ENCODE measurements at places on chromosomes 12 and 14.

DNA sequence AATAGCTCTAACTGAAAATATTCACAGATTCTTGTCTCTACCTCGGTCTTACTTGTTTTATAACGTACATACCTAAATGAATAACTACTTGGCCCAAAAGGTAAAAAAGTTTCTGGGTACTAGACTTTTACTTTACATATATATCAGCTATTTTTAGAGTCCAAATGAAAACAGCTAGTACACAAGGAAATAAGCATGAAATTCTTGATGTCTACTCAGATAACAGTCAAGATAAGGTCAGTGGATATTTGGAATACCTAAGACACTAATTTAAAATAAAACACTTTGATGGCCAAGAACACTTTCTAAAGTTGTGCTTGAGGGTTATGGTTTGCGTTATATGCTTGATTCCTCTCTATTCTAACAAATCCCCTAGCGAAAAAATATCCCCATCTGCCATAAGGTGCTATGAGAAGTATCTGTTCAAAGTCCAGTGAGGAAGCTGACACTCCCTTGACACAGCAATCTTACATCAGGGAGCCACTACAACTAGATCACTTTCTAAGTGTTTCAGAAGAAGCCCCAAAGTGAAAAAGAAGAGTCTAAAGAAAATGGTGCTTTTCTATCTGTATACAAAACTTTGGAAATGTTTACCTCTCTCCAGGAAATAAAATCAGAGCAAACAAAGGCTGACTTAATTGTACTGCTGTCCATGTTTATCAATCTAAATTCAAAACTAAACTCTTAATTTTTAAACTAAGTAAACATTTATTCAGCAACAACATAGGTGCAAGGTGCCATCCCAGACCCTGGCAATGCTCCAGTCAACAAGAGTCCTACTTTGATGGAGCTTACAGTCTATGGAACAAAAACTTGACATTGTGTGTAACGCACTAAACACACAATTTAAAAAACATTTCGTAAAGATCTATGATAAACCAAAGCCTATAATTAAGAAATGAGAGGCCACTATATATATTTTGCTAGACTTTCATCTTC, 11.7 kb downstream of the PTPN21 start:
- no peak for DNase-seq

- DNase-seq = no peak
Measured at GRCh38 chr14:91300957-91301356, 56.5 kb upstream of the GPR68 start.

GRCh38 chr12:63206909-63207308, 55.9 kb upstream of the AVPR1A start:
- peak; percentile 78 for DNase-seq

GRCh38 chr12:76340680-76341435, 7.4 kb downstream of the BBS10 start:
- no peak for DNase-seq

DNA sequence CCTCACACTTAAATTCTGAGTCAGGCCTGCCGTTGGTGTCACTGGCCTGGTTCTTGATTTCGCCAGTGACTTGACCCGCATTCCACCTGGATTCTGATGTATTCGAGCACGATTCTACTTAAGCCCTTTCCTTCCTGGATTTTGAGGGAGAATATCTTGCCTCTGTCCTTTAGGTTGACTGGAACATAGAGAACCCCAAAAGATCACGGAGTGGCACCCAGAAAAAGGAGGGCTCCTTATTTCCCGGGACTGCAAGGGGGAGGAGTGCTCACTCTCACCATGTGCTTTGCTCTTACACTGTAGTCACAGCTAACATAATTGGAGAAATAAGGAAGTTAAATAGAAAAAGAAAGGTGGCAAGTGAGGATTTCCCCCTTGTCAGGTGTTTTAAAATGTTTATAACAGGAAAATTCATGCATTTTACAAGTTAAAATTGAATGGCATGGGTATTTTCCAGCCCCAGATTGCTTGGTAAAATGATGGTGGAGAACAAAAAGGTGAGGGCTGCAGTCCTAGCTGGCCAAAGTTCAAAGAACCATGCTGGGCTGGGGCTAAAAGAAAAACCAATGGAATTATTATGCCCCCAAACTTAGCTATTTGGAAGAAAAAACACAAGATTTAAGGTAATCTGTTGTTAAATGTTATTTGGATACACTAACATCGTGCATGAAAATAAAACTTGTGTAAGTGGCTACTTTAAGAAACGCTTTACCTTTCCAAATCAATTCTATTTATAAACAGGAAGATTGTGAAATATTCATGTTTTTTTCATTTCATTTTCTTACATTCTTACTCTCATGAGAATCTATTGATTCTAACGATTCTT, 8.9 kb downstream of the FOXA1 start:
- no peak for DNase-seq

DNA sequence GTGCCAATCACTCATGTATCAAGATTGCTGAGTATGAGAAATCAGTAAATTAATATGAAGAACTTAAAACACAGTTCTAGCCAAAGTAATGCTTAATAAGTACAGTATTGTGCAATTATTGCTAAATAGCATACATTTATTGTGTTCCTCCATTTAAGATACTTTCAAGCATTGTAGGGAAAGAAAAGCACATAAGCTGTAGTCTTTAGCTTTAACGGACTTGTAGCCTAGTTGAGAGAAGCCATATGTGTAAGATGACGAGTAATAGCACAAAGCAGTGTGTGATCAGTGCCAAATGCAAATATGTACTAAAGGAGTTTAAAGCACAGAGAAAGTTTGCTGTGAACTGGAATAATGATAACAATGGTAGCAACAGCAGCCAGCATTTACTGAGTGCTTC, 38.1 kb downstream of the ETV6 start:
- DNase-seq = no peak

GRCh38 chr14:22047115-22047514, 373.5 kb upstream of the OR4E1 start:
- no peak for DNase-seq

GRCh38 chr12:6083601-6084000, 40.9 kb downstream of the VWF start:
- no peak for DNase-seq

DNA sequence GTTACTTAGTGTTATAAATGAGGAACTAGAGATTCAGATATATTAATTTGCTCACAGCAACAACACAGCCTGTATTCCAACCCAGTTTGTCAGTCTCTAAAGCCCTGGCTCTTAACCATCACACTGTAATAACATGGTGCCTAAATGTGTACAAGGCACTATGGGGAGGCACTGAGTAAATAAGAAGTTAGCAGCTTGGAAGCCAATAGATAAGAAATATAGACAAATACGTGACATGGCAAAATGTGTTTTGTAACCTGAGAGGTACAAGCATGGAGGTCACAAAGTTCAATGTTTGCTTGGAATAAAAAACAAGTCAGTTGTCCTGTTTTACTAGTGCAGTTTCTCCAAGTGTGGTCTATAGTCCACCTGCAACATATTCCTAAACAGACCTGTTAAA, 16.3 kb upstream of the SLCO1A2 start:
- DNase-seq = no peak

DNA sequence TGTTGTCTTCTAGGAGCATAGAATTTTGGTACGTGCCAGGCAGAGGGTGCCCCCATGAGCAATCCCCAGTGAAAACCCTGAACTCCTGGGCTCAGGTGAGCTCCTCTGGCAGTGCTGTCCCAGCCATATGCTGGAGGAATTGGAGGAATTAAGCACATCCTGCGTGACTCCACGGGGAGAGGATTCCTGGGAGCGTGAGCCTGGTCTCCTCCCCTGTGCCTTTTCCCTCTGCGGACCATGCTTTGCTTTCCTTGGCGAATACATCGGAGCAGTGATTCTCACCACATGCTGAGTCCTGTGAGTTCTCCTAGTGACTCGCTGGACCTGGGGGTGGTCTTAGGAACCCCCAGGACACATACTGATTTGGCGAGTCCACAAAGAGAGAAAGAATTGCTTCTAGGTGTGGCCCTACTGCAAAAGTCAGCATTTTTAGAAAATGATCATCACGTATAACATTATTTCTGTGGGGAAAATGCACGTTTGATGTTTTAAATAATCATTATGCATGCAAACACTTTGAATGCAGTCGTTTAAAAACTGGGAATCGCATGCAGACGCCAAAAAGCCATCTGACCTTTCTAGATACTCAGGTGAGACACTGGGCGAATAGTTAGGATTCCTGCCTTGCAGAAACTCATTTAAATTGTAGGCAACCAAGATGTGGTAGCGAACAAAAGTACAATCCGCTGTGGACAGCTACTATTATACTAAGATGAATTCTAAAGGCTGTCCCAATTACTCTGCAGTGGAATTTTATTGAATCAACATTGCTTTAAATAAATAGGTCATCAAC, 370.9 kb downstream of the TMEM132D start:
- DNase-seq = no peak

- no peak for DNase-seq
Measured at GRCh38 chr12:21500786-21501257, 613 bp downstream of the RECQL start.

DNA sequence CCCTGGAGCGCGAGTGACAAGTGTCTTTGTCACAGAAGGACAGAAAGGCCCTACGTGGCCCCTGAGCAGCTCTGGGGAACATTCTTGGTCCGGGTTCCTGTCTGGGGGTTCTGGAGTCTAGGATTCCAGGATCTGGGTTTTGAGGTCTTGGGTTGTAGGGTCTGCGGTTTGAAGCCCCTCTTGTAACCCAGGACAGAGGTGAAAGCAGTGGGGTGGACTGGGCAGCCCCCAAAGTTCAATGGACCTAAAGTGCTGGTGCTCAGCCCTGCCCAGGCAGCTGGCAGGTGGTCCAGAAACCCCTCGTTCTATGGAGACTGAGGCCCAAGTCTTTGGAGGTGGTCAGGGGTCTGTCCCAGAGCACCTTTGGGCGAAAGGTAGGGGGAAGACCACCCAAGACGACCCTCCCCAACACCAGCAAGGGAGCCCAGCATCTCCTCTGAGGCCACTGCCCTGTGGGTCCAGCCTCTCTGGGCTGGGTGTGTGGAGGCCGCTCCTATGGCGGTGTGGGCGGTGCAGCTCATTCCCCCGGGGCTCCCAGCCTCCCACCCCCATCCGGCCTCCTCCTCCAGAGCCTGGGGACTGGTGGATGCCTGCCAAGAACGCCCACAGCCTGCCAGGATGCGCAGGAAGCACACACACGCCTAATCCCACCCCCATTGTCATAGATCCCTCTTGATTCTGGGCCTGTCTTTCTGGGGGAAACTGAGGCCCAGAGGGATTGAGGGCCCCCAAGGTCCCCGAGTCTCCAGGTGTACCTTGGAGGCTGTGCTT, 30.2 kb upstream of the ANKRD9 start:
- no peak for DNase-seq

DNA sequence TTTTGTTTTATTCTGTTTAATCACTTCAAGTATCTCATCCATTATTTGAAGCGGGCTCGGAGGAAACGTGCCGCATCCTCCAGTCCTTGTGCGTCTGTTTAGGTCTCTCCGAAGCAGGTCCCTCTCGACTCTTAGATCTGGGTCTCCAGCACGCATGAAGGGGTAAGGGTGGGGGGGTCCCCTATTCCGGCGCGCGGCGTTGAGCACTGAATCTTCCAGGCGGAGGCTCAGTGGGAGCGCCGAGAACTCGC, 311 bp upstream of the LGR5 start:
- no peak for DNase-seq

- no peak for DNase-seq
Measured at GRCh38 chr12:67042697-67043131, 226.4 kb upstream of the CAND1 start.
